ENCODE measurements at places on chromosomes 4 and X.

DNA sequence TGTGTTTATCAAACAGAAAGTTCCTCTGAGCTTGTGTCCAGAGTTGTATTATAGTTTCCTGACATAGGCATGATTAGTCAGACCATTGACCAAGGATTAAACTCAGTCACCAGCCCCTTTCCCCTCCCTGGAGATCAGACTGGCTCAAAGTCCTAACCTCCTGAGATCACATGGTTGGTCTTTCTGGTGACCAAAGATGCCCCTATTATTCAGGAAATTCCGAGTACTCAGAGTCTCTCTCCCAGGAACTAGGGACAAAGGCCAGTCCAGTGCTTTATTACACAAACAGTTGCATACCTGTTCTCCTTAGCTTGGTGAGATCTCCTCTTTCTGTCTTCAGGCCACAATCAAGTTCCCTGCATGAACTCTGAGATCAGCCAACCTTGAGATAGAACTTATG, 14.5 kb upstream of the ENPP6 start:
- no peak for DNase-seq

DNA sequence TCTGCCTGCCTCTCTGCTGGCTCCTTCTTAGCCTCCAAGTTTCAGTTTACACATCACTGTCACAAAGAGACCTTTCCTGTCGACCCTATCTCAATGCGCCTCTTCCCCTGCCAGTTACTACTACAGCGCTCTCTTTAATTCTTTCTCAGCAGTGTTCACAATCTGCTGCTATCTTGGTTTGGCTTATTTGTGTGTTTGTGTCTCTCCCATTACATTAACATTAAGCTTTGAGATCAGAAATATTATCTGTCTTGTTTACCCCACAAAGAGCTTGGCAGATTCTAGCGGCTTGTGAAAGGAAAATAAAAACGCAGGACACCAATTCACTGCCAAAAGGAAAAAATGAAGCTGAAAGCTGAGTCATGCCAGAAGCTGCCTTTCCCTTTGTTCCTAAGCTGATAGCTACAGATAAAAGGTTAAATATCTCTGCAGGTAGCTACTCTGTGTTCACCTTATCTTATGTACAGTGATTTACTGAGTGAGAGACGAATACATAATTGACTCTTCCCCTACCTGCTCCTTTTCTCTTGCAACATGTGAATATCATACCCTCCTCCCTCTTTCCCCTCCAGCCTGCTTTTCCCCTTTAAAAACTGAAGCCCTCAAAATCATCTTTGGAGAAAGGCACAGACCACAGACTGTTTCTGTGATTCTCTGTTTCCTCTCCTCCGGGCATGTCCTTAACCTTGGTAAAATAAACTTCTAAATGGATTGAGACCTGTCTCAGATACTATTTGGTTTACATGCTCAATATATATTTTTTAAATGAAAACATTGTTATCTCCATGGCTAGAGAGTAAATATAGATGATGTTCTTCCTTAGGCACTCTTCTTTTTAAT, 19.3 kb upstream of the SLC9A7 start:
- DNase-seq = no peak

GRCh38 chr4:101857176-101857575, 66.6 kb downstream of the BANK1 start:
- DNase-seq = no peak

DNA sequence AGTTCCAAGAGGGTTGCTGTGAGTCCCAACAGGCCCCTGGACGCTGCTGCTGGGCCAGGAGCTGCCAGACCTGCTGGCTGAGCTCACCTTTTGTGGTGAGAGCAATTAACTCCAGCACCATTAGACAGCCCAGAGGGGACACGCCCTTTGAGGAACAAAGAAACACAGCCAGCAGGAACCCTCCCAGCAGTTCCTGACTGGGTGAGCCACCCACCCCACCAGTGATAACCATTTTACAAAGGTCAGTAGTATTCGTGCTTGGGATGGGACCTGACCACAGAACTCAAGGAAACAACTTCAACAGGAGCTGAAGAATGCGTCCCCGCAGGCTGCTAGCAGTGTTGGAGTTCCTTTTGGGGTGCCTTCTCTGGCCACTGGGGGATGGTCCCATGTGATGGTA, 38.8 kb upstream of the AFAP1 start:
- no peak for DNase-seq

- no peak for DNase-seq
These were observed 125.0 kb downstream of the SPCS3 start for GRCh38 chr4:176444741-176445140.

Measured in stimulated activated CD4-positive, alpha-beta T cell treated with anti-CD3 and anti-CD28 coated beads, Interleukin-12 subunit alpha, Interleukin-12 subunit beta, amount 100 ng/mL, for 24 hours (primary cell).